ENCODE measurements at places on chromosomes 13 and 19. TPM values are rescaled to one million over a fixed set of nuclear protein-coding genes. Genes with fewer than 3 reads are reported as not detected.

The MISP3 gene
- 1.5 TPM for polyA plus RNA-seq

The ATP12A gene
- not detected for polyA plus RNA-seq

The LHB gene
- 1.5 TPM for polyA plus RNA-seq

The PPFIA3 gene
- polyA plus RNA-seq: 6.9 TPM

DNA sequence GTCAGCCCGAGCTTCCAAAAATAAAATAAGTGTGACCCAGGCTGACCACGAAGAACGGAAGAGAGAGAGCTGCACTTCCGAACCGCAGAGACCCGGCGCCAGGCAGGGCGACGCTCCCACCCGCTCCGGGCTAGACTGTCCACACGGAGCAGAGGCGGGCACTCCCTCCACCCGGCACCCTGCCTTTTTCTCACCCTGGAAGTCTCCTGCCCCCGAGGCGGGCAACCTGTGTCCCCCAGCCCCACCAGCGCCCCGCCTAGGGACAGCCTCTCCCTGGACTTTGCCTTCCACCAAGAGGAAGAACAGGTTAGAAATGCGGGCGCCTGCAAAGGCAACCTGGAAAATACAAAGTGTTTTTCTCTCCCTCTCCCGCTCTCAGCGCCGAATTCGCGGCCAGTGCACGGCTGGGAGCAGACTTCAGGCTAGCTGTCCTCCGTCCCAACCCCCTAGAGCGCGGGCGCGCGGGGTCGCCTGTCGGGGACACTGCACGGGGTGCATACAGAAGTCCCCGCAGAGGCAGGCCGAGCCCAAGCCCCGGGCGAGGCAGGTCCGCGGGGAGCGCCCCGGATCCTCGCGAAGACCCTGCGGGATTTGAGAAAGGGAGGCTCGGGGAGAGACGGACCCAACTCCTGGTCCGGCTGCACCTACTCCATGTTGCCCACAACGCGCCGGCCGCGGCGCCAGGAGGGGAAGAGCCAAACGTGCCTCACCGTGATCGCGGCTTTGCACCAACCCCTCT, 845 bp downstream of the SPRY2 start:
- peak; percentile 88 for DNase-seq

- no peak for DNase-seq
Measured at GRCh38 chr13:98333486-98333885, 156.4 kb upstream of the RNF113B start.

The S1PR4 gene
- polyA plus RNA-seq: 59.6 TPM

DNA sequence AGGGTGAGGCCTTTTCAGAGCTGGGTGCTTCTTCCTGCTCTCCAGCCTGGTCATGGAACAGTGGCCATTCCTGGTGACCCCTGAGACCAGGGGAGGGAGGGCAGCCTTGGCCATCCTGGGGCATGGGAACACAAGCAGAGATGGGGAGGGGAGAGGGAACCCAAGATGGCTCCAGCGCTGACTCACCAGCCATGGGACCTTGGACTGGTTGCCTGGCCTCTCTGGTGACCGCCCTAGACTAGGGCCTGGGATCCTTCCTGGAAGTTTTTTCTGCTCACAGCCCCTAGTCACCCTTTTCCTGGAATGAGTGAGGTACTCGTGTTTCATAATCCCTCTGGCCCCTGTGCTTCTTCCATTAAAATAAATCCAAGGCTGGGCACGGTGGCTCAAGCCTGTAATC, 3.3 kb upstream of the OPA3 start:
- no peak for DNase-seq

DNA sequence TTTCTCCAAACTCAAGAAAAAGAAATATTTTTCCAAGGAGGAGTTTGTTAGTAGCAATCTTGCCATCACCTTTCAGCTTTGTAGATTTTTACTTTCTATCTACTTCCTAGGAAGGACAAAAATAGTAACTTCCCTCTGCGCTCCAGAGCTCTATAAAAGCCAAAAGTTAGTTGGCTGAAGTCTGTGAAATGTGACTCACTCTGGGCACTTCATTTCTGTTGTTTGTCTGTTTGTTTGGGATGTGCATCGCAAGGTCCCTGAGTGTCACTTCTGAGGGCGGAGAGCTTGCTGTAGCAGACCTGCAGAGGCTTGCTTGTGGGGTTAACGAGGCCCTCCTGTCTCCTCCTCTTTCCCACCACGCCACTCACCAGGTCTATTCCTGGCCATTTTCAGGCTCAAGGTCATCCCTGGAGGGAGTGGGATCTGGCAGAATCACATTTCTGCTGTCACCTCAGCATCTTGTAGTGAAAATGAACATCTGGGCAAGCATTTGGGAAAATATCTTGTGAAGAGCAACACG, 307.6 kb downstream of the GPC6 start:
- DNase-seq: no peak

GRCh38 chr13:73808318-73808717, 325.9 kb downstream of the KLF12 start:
- no peak for DNase-seq

The ADGRE2 gene
- polyA plus RNA-seq: 4.0 TPM

DNA sequence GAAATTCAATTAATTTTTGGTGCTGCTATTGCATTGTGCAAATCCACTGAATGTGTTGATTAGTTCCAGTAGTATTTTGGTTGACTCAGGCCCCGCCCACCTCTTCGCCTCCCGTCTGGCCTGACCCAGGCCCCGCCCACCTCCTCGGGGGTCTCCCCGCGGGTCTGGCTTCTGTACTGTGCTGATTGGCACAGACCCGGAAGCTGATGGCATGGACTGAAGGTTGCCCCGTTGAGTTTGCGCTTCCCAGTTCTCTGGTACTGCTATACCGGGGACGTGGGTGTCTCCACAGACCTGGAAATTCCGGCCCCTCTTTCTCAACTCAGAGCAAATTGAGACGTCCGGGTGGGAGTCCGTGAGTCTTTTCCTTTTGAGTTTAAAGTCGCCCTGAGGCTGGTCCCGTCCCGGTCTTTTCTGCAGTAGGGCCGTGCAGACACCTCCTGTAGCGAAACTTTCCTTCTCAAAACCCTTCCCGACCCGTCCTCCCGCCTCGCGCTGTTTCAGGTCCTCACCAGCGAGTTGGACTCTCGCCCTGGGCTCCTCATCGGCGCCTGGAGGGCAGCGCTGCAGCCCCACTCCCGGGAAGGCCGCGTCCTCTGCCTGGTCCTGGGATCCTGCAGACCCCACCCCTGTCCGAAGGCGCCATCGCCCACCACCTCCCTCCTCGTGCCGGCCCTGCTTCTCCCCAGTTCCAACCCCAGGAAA, 14.8 kb downstream of the ZNF701 start:
- no peak for DNase-seq

DNA sequence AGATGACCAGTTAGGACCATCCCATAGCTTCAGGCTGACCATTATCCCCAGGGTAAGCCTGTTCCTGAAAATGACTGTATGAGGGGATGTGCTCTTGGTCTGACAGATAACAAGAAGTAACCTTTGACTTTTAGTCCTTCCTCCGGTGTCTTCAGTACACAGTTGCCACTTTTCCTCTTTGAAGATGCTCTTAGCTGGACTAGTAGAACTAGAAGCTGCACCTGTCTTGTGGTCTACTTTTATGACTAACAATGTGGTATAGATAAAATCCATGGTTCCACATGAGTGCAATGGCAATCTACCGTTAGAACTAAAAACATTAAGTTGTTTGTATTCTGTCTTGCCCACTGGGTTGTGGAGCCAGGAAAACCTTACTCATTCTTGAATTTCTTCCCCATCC, 5.9 kb upstream of the RUBCNL start:
- no peak for DNase-seq

The UGGT2 gene
- polyA plus RNA-seq: 2.6 TPM

DNA sequence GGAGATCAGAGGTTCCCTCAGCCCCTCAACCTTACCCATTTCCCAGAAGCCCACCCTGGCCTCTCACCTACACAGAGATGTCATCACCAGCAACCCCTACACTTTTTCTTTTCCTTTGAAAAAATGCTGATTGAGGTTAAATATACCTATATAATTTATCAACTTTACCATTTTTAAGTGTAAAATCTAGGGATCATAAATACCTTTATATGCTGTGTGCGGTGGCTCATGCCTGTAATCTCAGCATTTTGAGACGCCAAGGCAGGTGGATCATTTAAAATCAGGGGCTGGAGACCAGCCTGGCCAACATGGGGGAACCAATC, 3.1 kb downstream of the KIR2DL4 start:
- DNase-seq: no peak

- DNase-seq: peak; percentile 44
Measured at GRCh38 chr19:30133803-30134202, 191.8 kb downstream of the URI1 start.

The ZNF823 gene
- 1.3 TPM for polyA plus RNA-seq

DNA sequence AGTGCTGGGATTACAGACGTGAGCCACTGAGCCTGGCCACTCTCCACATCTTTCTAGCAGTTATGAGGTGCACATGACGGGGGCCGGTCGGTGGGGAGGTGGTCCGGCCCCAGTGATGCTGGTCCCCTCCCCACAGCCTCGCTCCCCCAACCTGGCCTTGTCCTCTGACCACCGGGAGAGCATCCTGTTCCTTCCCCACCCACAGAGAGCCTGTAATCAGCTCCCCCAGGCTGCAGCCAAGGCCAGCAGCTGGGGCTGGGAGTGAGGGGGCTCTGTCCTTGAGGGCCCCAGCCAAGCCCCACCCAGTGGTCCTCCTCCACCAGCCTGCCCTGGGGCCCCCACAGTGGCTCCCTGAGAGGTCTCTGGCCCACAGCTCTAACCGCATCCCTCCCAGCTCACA, 3.0 kb upstream of the INSL3 start:
- DNase-seq: no peak

The RPL21 gene
- 1,787 TPM for polyA plus RNA-seq

The ZNF701 gene
- 5.7 TPM for polyA plus RNA-seq

DNA sequence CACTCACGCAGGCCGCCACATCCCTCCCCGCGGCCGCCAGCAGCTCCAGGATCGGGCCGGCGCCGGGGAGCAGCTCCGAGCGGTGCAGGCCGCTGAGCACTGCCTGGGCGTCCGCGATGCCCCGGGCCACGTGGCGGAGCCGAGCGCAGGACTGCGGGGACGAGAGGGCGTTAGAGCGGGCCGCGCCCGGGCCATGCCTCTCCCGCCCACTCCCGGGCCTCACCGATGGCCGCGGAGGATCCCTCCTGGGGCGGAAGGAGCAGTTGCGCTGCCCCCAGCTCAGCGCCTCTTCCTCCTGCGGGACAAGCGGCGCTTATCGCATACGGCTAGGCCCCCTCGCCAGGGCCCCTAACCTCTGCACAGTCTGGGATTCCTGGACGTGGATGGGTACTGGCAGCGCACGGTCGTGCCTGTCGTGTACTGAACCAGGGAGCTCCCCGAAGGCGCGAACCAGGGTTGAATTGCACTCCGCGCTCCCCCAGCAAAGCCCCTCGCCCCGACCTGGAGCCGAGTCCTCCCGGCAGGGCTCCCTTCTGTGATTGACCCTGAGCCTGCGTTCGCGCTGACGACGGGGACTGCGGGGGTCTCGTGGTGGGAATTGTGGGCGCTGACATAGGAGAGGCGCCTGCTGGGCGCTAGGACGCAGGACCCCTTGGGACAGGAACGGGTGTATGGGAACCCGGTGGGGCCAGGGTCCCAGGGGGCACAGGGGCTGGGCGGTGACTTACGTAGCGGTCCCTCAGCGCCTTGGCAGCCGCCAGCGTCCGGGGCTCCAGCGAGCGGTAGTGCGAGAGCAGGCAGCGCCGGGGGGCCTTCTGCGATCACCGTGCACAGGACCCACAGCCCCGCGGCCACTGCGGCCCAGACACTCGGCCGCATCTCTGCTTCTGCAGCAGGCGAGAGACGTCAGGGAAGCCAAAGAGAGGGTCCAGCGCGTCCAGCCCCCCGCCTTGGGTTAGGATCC, 673 bp downstream of the IFNL4 start:
- DNase-seq: no peak

DNA sequence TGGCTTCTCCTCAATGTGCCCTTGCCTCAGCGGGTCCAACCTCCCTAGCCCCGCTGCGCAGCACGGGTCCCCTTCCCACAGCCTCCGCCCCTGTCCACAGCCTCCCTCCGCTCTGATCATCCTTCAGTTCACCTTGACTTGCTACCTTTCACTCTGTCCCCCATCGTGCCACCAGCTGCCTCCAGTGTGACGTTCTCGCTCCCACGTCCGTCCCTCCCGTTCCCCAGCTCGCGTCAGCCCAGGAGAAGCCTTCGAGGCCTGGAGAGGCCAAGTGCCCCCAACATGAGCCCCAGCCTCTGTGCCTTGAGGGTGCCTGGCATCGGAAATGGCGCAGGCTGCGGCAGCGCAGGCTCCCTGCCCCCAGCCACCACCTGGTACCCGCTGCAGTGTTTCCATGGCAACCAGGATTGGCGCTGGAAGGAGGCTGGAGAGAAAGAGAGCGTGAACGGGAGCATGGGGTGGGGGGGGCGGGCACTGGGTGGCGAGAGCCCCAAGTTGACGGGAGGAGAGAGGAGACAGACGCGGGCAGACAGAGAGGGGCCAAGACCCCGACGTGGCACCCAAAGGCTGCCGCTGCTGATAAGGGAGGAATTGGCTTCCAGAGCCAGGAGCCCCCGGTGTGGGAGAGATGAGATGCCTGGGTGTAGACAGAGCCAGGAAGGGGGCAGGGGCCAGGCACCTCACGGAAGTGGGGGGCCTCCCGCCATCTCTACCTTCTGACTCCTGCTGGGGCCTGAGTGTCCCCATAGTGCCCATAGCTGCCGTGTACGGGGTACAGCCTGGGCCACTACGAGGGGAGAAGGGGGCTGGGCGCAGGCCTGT, 844 bp upstream of the ASPDH start:
- DNase-seq: peak; percentile 74

- DNase-seq: peak; percentile 92
Measured at GRCh38 chr13:46179491-46179908, 2.5 kb downstream of the LCP1 start.

The TSKS gene
- 0.85 TPM for polyA plus RNA-seq

Data from spleen (tissue), 13 donors.